Left kidney (tissue), 8 donors: ENCODE measurements at places on chromosomes 1 and 21. TPM values are rescaled to one million over a fixed set of nuclear protein-coding genes. Genes with fewer than 3 reads are reported as not detected.

DNA sequence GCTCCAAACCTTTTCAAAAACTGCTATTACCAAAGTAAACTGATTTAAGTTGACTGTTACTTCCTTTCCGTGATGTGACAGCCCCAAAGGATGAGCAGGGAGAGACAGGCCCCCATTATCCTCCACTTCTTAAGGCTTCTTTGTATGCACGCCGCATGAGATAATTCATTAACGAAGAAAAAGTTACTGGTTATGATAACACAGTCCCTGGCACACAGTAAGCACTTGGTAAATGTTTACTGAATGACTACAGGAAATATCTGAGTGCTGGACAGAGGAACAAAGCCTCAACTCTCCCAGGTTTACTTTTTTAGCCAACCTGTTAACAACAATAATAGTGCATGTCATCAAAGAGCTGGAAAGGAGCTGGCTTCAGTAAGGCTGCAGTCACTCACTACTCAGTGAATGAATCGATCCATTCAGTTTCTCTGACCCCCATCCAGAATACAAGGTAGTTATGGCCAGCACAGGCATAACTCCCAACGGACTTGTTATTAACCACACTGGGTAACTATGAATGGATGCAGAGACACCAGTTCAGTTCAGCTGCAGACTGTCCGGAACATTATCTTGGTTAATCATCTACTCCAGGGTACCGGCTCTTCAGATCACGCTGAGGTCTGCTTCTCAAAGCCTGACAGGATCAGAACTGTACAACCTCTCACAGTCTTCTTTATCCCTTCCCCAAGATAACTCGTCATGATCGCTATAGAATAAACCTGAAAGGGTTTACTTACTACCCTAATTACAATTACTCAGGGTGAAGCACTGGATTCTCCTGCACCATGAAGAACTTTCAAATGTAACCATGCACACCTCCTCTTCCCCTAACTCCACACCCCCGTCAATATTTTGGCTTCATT lies 58.3 kb downstream of the TGFBR3 start:
- no peak for DNase-seq

Gene ADGRL2
- 180 TPM for polyA plus RNA-seq

- DNase-seq, result no peak
Observed at GRCh38 chr1:63255153-63255552, 67.2 kb upstream of the FOXD3 start.

- no peak for DNase-seq
Observed at GRCh38 chr1:156747742-156748669, 3.5 kb downstream of the HDGF start.

Gene ST6GALNAC5
- polyA plus RNA-seq, result 3.0 TPM
